CD4-positive, alpha-beta T cell (primary cell): ENCODE measurements at places on chromosomes 5 and 9. TPM values are rescaled to one million over a fixed set of nuclear protein-coding genes. Genes with fewer than 3 reads are reported as not detected.
A peak's percentile ranks its signal among the peaks of the same experiment; 100 is the strongest.

DNA sequence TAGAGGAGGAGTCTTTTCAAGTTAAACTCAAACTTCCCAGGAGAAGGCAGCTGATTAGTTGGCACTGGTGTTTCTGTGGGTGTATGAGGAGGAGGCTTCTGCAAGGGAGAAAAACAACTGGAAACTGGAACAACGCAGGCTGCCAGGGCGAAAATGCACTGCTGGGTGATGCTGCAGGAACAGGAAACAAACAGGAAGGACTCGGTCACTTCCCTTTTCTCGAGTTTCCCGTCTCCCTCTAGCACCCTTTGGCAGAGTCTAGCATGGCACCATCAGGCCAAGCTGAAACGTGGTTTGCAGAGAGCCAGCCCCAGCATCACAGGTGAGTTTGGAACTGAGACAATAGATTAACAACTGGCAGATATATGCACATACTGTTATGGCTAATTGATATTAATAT, 77.5 kb upstream of the CAST start:
- no peak overlapping the region for H3K4me3 ChIP-seq
- peaks cover 9% of the 10 kb centered on the region for H3K27me3 ChIP-seq
- H3K27ac ChIP-seq: no peak overlapping the region
- DNase-seq: no peak

GRCh38 chr9:122347348-122348287, 23.2 kb upstream of the PTGS1 start:
- peaks cover 15% of the 10 kb centered on the region for H3K27me3 ChIP-seq
- no peak overlapping the region for H3K27ac ChIP-seq
- peaks cover 6% of the 10 kb centered on the region for H3K4me1 ChIP-seq
- H3K4me3 ChIP-seq: peak overlapping the region; percentile 38

DNA sequence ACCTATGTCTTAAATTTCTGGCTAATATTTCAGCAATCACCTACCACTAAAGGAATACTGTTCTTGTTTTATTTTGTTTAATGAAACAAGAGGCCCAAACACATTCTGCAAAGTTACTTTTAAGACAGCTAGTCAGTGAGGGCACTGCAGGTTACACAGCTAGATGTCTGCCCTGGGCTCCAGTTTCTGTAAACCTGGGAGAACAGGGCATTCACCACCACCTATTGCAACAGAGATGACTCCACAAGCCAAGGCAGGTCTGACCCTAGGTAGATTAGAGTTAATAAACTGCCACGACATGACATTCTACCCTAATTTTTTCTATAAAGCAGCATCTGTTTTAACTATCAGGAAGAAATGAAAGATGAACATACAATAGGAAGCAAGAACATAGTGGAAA, 90.8 kb downstream of the SLF1 start:
- no peak for DNase-seq
- H3K27me3 ChIP-seq: no peaks in the 10 kb centered on the region
- no peak overlapping the region for H3K4me3 ChIP-seq
- no peaks in the 10 kb centered on the region for H3K4me1 ChIP-seq
- no peak overlapping the region for H3K27ac ChIP-seq

STING1 gene
- 168 TPM for total RNA-seq

CNTNAP3B gene
- not detected for total RNA-seq

CCNO gene
- total RNA-seq: not detected

RNF208 gene
- total RNA-seq: 0.67 TPM
